Activated CD8-positive, alpha-beta memory T cell treated with anti-CD3 and anti-CD28 coated beads for 1 hour (primary cell): ENCODE measurements at places on chromosomes 7 and 10.

DNA sequence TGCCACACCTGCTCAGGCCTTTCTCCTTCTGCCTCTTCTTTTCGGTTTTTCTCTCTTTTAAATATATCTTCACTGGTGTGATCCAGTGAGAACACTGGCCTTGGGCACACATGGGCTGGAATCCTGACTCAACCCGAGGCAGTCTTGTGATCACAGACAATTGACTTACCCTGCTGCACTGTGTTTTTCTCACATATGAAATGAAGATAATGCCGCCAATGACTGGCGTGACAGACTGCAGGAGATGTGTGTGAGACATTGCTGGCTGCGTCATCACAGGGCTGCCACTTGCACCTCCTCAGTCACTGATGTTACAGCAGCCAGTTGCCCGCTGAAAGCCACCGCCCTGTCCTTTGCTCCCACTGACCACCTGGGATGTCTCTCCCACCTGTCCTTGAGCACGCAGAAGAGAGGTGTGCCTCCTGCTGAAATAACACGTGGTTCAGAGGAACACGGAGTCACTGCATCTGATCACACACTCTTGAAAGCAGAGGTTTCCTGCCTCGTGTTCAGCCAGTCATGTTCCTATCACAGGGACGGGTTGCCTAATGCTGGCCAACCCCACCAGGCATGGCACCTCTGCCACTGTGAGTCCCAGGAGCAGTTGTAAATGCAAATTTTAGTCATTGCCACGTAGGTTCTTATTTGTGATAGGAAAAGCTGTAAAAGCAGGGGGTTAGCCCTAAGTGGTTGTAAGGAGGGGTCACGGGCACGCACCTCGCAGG is 124.6 kb upstream of the LANCL2 start:
- DNase-seq, result no peak

GRCh38 chr10:33133557-33133956 is 175.5 kb upstream of the ITGB1 start:
- DNase-seq, result no peak

- DNase-seq, result no peak
Observed at GRCh38 chr10:51363415-51363814, 289.1 kb downstream of the PRKG1 start.

- no peak for DNase-seq
Observed at GRCh38 chr10:31171402-31172083, 139.9 kb upstream of the ZNF438 start.
